ENCODE measurements at places on chromosomes 16 and 17.
A peak's percentile ranks its signal among the peaks of the same experiment; 100 is the strongest.

DNA sequence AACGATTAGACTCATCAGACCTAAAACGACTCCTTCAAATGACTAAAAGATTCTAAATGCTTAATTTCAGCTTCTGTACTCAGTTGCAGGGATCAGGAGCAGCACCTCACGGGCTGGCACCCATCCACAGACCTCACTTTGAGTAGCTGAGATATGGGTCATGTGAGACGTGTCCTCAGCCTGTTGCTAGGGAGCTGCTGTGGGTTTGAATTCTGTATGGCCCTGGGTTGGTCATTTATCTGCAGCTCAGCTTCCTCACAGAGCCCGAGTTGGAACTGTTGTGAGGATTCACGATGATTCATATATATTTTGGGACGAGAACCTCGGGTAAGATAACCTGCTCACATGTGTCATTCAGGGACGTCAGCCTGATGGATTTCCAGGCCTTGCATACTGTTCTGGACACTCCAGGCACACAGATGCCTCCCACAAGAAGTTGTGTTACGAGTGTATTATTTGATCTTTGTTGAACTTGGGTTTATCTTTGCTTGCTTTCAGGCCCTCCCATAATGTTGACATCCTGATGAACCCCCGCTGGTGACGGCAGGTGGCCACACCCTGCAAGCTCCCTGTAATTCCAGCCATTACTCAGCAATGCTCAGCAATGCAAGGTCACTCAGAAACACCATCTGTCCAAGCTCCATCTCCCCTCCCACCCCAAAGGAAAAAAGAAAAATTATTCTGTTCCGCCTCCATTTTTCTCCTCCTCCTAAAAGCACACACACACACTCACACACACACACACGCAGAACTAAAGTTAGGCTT, 137.6 kb downstream of the RBFOX3 start:
- no peak for DNase-seq

DNA sequence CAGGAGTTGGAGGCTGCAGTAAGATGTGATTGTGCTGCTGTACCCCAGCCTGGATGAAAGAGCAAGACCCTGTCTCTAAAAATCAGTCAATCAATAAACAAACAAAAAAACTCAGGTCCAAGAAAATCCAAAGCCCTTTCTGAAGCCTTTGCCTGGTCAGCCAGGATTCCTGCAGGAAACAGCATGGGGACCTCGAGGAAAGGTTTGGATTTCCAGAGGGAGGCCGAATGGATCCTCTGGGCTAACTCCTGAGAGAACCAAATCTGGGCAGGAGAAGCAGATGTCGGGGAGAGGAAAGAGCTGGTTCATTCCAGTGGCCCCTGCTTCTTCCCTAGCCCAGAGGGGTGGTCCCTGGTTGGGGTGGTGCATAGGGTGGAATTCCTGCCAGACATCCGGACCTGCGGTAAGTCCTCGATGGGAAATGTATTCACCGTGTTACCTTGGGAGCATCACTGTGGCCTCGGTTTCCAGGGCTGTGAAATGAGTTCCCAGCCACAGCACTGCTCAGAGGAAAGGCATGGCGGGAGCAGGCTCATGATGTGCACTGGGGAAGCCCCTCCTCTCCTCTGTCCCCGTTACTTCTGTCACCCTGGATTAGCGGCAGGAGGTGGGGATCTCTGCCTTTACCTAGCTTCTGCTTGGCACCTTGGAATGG, 75.1 kb downstream of the CYLD start:
- no peak for DNase-seq

- no peak for DNase-seq
These were observed 2274.7 kb downstream of the TP53TG3F start for GRCh38 chr16:35733971-35734702.

GRCh38 chr16:10777356-10777755, 33.7 kb downstream of the NUBP1 start:
- no peak for DNase-seq

DNA sequence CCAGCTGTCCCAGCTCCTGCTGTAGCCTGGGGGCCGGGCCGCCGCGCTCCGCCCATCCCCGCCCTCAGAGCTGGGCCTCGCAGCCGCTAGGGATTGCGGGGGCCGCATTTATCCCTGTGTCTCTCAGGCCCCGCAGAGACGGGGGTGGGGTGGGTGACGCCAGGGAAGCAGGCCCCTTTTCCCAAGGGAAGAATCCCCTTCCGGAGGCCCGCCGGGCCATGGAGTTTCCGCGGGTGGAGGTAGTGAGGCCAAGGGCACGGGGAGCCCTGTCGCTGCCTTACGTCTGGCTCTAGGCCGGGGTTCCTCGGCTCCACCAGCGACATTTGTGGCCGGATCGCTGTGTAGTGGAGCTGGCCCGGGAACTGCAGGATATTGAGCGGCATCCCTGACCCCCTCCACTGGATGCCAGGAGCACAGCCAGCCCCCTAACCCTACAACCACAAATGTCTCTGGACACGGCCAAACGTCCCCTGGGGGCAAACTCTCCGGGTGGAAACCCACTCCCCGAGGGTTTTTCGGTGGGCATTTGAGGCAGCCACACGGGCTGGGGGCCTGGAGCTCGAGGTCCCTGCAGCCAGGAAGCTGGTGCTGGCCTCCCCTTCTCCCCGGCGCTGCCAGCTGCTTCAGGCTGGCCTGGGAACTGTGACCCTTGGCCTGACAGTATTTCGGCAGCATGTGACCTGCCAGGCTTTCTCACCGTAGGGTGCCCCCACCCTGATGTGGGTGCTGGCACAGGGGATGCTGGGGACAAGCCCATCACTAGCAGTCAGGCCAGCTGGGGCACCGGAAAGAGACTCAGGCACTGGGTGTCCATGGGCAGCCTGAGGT, 12.0 kb upstream of the CD300A start:
- DNase-seq, result peak; percentile 71

DNA sequence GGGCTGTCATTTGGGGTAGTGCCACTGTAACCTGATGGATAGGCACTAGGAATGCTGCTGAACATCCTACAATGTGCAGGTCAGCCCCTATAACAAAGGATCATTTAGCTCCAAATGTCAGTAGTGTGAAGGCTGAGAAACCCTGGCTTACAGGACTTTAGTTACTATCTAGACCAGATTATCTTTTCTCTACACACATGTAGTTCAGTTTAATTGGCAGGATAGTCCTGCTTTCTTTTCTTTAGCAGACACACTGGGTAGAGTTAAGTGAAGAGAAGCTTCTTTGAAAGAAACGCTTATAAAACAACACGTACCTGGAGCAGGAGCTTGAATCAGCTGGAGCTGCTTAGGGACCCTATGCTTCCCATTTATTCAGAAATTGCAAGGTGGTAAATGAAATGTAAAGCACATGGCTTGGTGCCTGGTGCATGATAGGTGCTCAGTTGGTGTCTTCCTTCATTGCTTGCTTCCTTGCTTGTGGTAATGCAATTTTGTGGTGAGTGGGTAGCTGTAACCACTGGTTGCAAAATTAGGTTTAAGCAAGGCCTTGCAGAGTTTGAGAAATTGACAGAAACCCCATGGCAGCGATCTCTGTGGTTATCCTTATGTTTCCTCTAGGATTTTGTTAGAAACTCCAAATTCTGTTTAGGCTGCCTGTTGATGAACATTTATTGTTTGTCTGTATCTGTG, 9.4 kb downstream of the METTL9 start:
- DNase-seq, result no peak

- no peak for DNase-seq
These were observed 44.4 kb upstream of the ANKFN1 start for GRCh38 chr17:56108811-56109284.

- DNase-seq, result no peak
These were observed 8.8 kb downstream of the MAP3K3 start for GRCh38 chr17:63631062-63631461.

GRCh38 chr17:57356153-57356718, 99.9 kb downstream of the MSI2 start:
- DNase-seq, result no peak

All from stimulated activated CD4-positive, alpha-beta T cell treated with anti-CD3 and anti-CD28 coated beads, Interleukin-4, amount 100 ng/mL, for 1 hour (primary cell).